CD4-positive, alpha-beta T cell treated with Interleukin-4 for 4 hours (primary cell): ENCODE measurements at places on chromosomes 1 and 21.

- peak; percentile 68 for DNase-seq
Measured at GRCh38 chr1:15966081-15966955, 9.6 kb downstream of the ZBTB17 start.

DNA sequence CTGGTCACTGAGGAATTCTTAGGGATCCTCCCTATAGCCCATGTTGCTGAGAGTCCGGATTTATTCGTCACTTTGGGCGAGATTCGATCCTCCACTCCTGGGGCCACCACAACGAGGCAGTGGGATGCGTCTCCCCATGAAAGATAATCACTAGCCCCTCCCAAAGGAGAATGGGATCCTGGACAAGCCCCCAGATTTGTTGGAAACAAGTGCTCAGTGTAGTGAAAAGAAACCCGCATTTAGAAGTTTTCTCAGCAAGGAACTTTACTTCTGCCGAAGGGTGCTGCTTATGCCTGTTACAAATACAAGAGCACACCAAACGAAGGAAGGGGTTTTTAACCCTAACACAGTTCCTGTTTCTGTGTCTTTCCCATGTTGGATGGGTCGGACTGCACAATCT is 83.3 kb downstream of the ZFYVE9 start:
- DNase-seq: no peak

DNA sequence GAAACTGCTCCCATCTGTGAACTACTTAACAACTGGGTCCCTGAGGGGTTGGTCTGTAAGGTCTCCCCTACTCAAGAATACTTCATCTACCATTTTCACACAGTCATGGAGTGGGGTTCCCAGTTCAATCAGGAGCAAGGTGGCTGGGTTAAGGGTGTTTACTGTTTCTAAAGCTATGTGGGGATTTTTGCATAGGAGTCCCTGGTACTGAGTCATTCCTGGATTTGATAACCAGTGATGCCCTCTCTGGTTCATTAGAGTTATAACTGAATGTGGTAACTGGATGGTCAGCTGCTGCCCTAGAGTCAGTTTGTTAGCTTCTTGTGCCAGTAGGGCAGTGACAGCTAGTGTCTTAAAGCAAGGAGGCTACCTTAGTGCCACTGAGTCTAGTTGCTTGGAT is 29.4 kb upstream of the KCNJ15 start:
- DNase-seq: no peak

DNA sequence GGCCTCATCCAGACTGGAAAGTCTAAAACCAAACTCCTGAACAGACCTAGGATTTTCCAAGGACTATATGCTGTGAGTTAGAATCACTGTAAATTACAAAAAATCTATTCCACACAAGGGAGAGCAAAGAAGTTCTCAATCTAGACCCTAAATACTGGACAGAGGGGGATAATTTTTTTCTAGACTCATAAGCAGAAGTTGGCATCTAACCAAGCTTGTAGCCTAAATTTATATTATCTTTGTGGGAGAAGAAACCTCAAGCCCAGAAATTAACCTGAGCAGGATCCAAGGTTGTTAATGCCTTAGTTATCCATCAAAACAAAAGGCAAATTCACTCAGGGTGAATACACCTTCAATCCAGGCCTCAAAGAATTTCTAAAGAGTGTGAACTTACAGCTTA is 290.2 kb downstream of the SMYD3 start:
- DNase-seq: no peak

- peak; percentile 52 for DNase-seq
Measured at GRCh38 chr1:91876040-91876470, 9.9 kb downstream of the TGFBR3 start.

GRCh38 chr1:193058529-193059281 is 455 bp downstream of the UCHL5 start:
- peak; percentile 59 for DNase-seq

DNA sequence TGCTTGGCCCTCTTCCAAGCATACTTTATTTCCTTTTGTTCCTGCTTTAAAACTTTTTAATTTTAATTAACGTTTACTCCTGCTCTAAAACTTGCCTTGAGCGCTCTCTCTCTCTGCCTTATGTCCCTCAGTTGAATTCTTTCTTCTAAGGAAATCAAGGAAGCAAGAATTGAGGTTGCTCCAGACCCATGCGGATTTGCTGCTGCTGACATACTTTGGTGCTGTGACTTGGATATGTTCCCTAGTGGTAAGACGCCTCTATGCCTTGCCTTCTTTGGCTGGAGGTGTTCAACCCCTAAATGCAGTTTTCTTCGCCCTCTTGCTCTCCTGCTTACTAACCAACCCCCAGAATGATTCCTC is 148.1 kb downstream of the ADSS2 start:
- DNase-seq: no peak

GRCh38 chr1:26533951-26534509 is 4.5 kb downstream of the RPS6KA1 start:
- DNase-seq: no peak

DNA sequence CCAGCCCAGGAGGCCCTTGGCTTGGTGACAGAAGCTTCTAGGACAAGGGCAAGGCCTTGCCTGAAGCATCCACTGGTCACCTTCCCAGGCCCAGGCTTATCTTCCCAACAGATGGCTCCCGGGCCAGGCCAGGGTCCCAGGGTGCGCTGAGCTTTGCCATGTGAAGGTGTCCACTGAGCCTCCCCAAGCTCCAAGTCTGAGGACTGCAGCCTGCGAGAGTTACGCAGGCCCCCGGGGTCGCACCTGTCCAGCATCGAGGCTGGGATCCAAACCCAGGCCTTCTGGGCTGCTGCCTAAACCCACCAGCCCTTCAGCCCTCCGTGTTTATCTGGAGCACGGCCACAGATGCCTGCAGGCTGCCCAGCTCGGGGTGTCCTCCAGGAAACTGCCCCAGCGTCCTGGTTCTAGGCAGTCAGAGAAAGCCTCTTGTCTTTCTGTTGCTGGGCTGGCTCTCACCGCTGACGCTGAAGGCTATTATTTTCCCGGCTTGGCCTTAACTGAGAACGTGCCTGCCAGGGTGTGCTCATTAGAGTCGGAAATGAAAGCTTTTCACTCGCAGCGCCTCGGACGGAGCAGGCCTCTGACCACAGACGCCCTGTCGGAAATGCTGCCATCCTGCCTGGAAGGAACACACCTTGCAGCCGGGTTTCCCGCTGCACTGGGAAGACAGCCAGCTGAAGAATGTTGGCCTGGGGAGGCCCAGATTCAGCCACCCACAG is 71.4 kb downstream of the MEGF6 start:
- no peak for DNase-seq

DNA sequence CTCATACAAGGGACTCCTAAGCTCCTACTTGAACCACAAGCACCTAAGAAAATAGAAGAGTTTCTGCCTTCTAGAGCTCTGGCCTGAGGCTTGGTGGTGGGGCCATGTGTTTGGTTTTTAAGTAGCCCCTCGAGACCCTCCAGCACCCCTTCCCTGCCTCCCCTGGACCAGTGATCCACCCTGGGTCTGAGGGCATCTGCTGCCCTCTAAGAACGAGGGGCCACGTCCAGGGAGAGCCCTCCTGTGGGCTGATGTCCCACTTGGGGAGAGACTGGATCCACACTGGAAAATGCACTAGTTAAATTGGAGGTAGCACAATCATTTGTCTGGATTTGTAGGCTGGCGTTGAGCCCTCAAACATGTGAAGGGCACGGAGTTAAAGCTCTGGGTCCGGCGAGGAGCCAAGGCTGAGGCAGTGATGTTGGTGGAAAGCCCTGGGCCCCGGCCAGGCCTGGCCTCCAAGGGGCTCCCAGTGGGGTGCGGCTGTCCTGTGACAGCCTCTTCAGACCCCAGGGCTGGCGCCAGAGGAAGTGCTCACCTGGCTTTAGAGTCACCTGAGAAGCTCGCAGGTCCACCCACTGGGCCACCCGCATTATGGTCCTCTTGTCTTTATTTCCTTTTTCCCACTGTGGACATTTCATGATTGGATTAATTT is 65.2 kb downstream of the SLC37A1 start:
- no peak for DNase-seq

- DNase-seq: no peak
Measured at GRCh38 chr1:57329937-57330336, 93.9 kb downstream of the DAB1 start.

DNA sequence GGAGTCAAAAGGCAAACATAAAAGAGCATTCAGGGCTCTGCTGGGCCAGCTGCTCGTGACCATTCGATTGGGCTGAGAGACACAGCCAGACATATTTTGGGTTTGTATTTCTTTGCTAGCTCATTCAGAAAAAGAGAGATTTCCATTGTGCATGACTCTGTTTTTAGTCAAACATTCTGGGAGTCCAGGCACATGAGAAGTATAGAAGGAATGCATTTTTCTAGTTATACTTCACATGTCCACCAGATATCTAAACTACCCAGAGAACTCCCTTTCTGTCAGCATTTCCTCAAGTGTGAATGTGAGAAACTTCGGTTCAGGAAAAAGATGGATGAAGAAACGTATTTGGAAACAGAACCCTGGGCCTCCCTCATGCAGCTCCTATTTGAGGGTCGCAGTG is 6.3 kb upstream of the KCNE1 start:
- DNase-seq: no peak

DNA sequence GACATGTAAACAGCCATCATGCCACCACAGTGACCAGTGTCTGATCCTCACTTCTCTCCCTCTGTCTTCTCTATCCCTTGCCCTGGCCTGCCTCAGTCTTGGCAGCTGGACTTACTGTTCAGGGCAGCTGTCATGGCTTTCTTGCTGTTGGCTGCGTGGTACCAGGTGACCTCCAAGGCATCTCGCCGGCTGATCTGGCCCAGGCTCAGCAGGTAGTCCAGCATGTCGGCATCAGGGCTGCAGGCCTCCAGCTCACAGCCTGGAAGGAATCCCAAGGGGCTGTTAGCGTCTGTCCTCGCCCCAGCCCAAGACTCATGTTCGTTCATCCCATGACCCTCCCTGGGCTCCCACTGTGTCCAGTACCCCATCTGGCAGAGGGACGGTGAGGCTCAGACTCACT is 3.6 kb downstream of the FAM151A start:
- DNase-seq: no peak

DNA sequence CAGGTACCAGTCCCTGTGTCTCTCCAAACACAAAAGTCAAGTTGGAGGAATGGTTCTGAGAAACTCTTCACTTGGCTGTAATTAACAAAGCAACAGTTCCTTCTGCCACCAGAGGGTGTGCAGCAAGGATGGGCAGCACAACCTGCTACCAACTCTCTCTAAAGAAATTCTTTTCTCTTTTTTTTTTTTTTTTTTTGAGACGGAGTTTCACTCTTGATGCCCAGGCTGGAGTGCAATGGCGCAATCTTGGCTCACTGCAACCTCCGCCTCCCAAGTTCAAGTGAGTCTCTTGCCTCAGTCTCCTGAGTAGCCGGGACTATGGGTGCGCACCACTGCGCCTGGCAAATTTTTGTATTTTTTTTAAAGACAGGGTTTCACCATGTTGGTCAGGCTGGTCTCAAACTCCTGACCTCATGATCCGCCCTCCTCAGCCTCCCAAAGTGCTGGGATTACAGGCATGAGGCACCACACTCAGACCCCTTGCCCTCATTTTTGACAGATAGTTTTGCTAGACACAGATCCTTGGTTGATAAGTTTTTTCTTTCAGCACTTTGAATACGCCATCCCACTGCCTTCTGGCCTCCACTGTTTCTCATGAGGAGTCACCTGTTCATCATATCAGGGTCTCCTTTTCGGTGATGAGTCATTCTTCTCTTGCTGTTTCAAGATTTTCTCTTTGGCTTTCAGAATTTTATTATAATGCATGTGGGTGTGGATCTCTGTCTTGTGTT is 12.1 kb upstream of the DEGS1 start:
- DNase-seq: peak; percentile 28

DNA sequence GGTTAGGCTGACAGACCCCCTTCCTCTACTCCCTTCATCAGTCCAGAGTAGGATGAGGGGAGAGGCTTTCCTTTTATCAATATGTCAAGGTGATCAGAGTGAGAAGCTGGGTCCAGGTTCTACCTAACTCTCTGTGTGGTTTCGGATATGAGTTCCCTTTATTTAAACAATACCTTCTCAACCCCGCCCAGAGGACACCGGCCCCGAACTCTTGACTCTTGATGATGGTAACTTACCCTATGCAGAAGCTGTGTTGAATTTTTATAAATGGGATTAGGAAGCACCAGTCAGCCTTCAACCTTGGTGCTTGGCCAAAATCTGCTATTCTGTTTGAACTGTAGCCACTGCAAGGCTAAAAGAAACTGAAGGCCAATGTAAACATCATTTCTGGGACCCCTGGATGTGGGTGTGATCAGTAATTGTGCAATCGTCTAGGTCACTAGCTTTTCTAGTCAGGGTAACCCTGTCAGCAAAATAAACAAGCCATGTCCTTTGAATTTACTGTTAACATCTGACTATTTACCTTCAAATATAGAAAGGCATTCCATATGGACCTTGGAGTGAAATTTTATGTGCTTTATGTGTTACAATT is 398.3 kb downstream of the SEC16B start:
- no peak for DNase-seq

- no peak for DNase-seq
Measured at GRCh38 chr1:157274698-157275534, 136.7 kb upstream of the ETV3 start.

DNA sequence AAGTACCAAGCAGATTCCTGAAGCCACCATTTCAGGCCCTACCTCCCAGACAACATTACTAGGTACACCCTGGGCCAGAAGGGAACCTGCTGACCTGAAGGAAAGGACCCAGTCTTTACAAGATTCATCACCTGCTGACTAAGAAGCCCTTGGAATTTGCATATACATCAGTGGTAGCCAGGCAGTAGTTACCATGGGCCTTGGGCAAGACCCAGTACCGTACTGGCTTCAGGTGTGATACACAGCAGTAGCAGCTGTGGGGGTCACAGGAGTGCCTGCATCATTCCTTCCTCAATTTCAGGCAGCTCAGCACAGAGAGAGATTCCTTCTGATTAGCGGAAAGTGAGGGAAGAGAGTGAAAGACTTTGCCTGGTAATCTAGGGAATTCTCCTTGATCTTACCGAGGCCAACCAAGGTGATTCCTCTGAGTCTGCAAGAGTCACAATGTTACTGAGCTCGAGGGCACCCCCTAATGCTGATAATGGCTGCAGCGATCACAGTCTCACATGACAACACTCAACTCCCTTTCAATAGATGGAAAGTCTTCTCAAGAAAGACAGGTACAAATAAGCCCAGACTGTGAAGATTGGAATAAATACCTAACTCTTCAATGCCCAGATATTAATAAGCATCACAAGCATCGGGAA is 22.0 kb upstream of the UHMK1 start:
- DNase-seq: no peak
